ENCODE measurements at places on chromosomes 2 and 18.

GRCh38 chr2:36801088-36801487 is 104.6 kb downstream of the VIT start:
- no peak for DNase-seq

DNA sequence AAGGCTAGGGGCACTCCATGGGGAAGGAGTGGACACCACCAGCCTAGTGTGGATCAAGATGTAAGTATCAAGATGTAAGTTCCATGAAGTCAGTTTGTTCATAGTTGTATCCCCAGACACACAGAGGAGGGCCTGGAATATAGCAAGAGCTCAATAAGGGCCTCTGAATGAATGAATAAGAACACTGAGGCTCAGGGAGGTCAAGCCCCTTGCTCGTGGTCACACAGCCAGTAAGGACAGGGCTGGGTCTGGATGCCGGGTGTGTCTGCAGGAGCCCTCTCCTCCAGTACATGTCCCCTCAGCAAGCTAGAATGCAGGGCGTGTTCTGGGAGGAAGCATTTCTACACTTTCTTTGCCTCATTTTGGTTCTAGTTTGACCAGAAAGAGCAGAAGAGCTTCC is 2.9 kb downstream of the RUFY4 start:
- DNase-seq = no peak

- no peak for DNase-seq
These were observed 63.3 kb upstream of the ALPP start for GRCh38 chr2:232315049-232315922.

- DNase-seq = no peak
These were observed 632 bp upstream of the ACVR1 start for GRCh38 chr2:157876786-157877138.

DNA sequence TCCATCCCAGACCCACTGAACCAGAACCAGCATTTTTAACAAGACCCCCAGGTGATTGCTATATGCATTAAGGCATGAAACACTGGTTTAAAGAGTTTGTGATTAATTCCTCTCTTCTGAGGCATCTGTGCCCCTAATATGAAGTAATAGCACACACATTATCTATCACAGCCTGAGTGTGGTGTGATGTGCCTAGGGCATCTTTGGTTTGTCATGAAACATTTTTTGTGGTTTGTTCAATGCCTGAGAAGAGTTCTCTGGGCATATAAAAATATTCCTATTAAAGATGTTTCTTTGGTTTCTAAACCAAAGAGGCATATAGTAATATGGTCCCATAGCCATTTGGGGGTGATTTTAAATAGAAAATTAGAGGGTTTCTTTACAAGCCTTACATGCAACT is 221.7 kb upstream of the SPOPL start:
- DNase-seq = no peak

DNA sequence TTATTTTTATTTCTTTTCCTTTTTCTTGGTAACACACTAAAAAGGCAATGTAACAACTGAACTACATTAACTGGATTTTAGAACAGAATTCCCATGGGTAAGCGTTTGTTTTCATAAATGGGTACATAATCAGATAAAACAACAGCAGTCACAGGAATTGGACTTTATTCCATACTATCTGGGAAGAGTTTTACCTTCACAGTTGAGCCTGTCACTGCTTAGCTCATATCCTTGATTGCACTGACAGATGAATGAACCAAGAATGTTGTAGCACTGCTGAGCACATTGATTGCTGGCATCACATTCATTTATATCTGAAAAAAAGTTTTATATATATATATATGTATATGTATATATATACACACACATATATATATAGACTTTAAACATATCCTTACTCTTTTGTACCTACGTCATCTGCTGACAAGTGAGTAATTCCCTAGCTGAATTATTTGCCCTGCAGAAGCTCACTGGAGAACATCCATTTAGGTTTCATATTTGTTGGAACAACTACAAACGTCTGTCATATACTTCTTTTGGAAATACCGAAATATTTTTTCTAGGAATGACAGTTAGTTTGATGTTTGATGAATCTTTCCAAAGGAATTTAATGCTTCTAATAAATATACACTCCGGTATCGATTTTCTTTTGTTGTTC is 47.0 kb downstream of the EFEMP1 start:
- DNase-seq = no peak

GRCh38 chr18:46414863-46415262 is 242.2 kb downstream of the LOXHD1 start:
- no peak for DNase-seq

DNA sequence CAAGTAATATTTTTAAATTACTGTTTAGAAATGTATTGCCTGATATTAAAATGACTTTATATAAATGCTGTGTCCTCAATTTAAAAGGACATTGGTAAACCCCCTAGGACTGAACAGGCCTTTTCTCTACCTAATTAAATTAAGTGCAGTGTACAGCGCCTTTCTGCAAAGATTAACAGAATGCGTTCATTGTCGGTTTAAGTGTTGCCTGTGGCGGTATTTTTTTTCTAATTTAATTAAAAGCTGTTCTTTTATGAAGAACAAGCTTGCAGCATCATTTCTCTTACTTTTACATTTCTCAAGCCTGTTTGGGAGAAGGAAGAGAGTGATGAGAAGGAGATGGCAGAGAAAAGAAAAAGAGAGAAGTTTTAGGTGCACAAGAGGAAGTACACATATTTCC is 344.9 kb downstream of the CPS1 start:
- no peak for DNase-seq

DNA sequence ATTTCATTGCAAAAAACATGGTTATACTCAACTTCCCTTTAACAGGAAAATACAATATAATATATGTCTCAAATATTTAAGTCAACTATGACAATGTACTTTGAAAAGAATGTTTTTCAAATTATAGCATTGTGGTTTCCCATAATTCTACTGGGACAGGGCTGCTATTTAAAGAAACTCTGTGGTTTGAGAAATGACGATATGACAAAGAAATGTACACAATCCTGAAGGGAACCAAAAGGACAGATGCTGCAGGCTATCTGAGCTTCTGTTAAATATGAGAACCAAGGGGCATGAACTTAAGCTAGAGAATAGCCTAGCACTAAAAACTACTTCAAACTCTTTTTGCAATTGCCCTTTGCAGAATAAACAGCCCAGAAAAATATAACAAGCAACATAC is 415.9 kb downstream of the GRB14 start:
- DNase-seq = no peak

GRCh38 chr2:100451092-100451491 is 19.2 kb upstream of the NMS start:
- DNase-seq = no peak

GRCh38 chr2:23359631-23360567 is 25.1 kb upstream of the KLHL29 start:
- DNase-seq = no peak

- no peak for DNase-seq
These were observed 51.7 kb upstream of the OTX1 start for GRCh38 chr2:62998949-62999348.

- no peak for DNase-seq
These were observed 47.7 kb upstream of the GBX2 start for GRCh38 chr2:236215761-236216333.

DNA sequence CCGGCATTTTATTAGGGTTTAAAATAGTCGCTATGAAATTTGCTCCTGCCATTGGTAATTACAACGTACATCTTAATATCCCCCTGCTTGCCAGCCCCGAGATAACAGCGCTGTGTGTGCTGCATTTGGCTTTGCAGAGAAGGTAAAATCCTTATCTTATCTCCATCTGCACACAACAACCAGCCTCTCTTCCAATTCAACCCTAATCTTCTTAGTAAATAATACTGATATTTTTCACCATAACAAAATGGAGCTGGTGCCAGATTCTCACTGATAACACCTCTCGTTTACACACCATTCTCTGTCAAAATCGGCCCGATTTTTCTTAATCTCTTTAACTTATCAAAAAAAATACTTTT is 61.4 kb upstream of the SIX3 start:
- DNase-seq = no peak

DNA sequence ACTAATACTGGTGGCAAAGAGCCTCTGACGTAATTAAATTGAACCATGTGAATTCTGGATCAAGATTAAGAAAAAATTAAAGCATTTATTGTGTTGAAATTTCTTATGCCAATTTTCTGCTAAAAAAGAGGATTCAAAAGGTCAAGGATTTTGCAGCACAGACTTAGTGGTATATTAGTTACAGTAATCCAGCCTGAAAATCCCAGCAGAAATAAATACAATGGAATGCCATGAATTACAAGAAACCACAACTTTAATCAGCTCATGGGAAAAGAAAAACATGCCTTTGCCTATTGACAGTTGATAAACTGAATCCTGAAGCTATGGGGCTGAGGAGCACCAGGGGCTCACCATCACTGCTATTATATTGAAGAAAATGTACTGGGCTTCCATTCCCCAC is 114.8 kb upstream of the SATB2 start:
- DNase-seq = no peak

DNA sequence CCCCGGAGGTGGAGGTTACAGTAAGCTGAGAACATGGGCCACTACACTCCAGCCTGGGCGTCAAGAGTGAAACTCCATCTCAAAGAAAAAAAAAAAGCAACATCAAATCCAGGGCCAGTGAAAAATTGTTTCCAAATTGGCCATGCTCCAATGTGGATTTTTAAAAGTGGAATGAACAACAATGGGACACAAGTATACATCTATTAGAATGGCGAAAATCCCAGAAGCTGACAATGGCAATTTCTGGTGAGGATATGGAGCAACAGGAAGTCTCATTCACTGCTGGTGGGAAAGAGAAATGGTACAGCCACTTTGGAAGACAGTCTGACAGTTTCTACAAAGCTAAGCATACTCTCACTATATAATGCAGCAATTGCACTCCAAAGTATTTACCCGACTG is 161.4 kb downstream of the UXS1 start:
- DNase-seq = no peak

GRCh38 chr2:12539776-12540562 is 176.8 kb upstream of the TRIB2 start:
- DNase-seq = no peak

DNA sequence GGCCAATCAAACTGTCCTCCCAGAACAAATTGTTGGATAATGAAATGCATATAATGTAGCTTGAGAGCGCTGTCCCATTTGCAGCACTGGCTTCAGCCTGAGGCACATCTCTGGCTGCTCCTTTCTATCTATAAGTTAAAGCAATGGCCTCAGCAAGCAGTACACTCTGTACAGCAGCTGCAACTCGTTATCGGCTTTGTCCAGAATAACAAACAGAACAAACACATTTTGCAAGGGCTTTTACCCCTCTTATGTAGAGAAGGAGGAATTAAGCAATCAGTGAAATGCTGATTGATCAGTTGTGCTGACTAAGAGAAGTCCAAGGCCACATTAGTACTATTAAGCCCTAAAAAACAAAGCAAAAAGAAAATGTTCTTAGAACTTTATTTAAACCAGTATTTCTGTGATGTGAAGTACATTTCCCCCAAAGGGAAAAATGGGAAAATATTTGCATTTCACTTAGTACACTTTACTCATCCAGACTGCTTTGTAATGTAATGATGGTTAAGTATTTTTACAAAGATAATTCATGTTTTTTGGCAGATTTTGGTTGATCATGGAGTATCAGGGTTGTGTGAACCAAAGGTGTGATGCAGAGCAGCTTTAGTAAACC is 15.0 kb upstream of the CPS1 start:
- DNase-seq = no peak

DNA sequence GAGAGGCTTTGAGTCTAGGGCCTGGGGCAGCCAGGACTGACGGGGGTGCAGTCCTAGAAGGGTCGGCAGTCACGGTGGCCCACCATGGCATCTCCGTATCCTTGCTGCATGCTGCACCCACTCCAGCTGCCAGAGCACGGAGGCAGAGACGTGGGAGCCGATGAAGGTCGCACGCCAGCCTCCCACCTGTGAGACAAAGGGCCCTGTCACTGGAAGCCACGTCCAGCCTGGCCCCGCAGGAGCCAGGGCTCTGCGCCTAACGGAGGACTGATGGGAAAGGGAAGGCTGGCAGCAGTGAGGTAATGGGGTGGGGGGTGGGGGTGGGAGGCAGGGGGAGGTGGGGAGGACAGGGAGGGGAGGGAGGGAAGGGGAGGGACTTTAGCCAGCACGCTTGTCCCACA is 21.9 kb downstream of the ITM2C start:
- no peak for DNase-seq

DNA sequence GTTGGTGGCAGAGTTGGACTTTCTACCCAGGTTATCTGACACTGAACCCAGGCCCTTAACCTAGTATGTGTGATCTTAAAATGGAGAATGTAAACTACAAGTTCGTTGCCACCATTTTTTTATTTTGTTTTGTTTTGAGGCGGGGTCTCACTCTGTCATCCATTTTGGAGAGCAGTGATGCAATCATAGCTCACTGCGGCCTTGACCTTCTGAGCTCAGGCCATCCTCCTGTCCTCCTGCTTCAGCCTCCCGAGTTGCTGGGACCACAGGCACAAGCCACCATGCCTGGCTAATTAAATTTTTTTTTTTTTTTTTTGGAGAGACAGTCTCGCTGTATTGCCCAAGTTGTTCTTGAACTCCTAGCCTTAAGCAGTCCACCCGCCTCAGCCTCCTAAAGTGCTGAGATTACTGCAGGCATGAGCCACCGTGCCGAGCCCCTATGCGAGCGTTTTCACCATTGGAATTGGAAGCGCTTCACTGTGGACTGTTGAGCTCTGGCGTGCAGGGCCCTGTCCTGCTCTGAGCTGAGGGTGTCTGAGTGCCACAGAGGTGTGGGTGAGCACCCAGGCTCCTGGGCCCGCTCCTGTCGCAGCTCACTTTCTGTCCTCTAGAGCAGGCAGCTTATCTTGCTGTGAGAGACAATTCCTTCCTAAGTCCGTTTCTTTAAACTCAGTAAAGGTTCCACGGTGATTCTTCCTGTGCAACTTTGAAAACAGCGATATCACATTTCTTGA is 186.9 kb downstream of the LDLRAD4 start:
- DNase-seq = no peak

DNA sequence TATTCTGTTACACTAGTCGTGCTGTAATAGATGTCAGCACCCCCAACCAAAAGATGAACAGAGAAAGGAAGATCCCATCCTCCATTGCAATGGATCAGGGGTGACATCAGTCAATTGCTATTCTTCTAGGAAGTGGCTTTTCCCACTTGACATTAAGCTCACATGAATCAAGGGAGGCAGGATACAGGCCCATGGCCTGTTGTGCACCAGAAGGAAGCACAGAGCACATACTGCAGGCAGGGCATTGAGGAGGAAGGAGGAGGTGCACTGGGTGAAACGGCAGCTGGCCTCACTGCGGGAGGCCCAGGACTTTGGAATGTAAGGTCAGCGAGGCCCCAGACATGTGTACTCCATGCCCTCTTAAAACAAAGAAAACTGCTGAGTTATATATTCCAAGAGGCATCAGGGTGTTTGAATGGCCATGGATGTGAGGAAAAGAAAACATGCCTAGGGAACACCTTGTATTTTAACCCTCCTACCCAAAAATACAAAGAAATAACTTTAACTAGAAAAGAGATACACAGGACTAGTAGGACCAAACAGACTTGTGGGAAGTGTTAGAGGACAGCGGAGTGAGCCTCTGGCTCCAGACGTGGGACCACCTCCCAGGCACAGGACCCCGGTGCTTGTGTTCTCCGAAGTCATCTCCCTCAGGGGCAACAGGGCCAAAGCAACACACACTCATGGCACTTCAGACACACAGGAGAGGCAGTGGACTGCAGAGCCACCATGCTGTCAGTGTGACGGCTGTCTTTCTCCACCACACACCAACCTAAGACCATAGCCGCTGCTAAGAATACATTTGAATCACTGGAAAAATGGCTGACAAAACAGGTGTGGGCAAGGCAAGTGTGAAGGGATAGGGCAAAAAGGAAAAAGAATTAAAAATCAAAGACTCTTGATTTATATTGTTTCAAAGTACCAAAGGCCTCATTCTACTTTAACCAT is 51.4 kb upstream of the RIOK3 start:
- no peak for DNase-seq
